ENCODE measurements at places on chromosomes 12 and 14. TPM values are rescaled to one million over a fixed set of nuclear protein-coding genes. Genes with fewer than 3 reads are reported as not detected.

- no peak for DNase-seq
These were observed 878.7 kb downstream of the DIO2 start for GRCh38 chr14:79332504-79333197.

DNA sequence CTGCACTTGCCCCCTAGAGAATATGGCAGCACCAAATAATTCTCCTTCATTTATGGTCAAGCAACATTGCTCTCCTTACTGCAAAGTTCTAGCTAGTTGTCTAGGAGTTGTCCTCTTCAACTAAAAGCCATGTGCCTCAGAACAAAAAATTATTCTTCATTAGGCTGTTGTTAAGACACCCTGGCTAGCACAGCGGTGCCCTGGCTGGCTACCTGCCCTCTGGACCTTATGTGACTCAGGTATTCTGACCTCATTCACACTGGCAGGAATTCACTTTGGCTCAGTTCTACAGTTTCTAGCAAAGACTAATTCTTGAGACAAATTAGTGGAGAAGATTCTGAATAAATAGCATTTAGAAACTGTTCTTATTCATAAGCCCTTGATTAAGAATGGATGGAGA is 224.4 kb upstream of the KRR1 start:
- DNase-seq: peak; percentile 42

DNA sequence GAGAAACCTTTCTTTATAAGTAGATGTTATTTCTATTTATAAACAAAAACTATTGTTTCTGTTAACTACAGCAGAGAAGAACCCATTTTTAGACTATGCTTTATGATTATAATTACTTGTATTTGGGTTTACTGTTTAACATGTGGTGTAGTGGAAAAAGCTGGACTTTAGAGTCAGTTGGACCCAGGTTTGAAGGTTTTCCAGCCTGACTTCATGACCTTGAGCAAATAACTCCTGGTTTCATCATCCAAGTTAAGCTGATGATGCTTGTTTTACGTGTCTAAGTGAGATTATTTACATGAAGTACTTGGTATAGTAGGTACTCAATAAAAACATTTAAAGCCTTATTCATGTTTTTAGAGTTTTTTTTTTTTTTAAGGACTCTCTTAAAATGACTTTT is 221.8 kb upstream of the ARHGAP5 start:
- no peak for DNase-seq

GRCh38 chr12:40632171-40632570 is 60.1 kb upstream of the CNTN1 start:
- no peak for DNase-seq

- DNase-seq: no peak
These were observed 13.9 kb upstream of the C12orf76 start for GRCh38 chr12:110062241-110062640.

DNA sequence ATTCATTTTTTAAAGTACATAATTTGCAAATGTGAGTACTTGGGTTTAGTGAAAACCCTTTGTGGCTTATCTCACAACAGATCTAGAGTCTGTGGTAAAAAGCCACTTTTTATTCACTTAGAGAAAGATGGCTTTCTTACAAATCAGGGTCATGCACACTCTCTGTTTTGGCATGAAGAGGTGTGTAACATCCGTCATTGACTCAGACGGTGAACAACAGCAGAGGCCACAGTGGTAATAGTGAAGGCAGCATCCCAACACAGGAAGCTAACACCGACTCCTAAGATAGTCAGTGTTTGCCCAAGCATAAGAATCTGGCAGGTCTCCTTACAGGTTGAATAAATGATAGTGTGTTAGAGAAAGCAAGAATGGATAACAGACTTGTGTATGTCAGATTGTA is 593.0 kb downstream of the SOX5 start:
- DNase-seq: no peak

DNA sequence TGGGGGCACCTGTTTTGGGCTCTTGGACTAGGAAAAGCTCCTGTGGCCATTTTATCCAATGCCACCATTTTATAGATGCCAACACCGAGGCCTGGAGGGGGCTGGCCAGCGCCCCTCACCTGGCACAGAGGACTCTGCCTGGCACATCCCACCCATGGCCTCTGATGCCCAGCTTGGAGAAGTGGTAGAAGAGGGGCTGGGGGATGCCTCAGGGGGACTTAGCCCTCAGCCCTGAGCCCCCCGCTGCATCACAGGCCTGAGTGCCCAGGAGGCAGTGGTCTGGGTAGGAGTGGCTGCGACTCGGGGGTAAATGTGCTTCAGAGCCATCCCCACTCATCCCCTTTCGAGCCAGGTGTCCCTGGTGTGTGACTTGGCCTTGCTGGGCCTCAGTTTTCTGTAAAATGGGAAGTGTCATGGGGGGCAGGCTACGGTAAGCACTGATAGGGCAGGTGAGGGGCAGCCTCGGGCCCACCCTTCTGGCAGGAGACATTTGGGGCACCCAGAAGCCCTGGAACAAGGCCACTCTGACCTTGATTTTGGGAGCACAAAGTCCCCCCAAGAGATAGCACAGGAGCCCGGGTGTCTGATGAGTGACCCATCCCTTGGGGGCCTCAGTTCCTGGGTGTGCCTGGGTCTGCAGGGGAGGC is 22.5 kb downstream of the SH2B3 start:
- no peak for DNase-seq

DNA sequence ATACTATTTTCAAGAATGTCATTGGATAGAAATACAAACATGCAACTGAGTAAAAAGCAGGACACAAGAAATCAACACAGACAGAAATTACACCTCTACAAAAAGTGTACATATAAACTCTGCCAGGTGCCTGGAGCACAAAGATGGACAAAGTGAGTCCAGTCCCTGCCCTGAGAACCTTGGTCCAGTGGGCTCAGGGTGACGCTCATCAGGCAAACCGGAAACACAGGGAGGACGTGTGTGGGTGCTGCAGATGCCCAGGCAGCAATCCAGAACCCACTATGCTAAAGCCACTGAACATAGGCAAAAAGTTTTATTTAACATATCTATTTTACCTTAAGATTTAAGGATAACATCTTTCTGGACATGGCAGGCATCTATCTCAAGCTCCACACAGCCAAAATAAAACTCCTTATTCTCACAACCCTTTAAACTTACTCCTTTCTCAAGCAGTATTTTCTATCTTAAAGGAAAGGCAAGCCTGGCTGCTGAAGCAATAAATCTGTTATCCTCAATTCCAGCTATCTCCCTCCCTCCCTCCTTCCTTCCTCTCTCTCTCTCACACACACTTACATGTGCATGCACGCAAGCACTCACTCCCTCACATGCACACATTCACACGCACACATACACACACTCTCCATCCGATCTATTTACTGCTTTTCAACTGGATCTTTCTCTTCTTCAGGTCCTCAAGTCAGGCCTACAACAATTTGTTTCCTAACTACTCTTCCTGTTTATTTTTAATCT is 10.2 kb downstream of the PPP1R13B start:
- no peak for DNase-seq

- DNase-seq: no peak
These were observed 8.0 kb downstream of the BAZ1A start for GRCh38 chr14:34867199-34867598.

- DNase-seq: peak; percentile 88
These were observed 132.9 kb downstream of the CEP83 start for GRCh38 chr12:94326727-94327126.

GRCh38 chr14:30290001-30290400 is 269.0 kb upstream of the G2E3 start:
- no peak for DNase-seq

GRCh38 chr12:72098622-72099021 is 160.0 kb downstream of the TPH2 start:
- DNase-seq: no peak

DNA sequence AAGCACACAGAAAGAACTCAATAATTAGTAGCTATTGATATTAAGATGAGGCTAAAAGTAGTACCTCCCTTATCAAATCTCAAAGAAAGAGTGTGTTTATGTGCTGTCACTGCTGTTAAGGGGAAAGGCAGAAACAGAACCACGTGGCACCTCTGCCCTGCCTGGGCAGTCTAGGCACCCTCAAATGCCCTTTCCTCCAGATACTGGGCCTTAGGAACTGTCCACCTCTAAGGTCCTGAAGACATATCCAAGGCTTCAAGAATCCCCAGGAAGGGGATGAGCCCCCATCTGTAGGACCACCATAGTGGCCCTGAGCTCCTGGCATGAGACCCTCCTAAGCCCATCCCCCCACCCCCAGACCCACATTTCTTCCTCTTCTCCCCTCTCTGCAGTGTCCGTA is 29.1 kb downstream of the NGB start:
- peak; percentile 9 for DNase-seq

- DNase-seq: no peak
These were observed 186.6 kb downstream of the CACNA1C start for GRCh38 chr12:2239381-2239871.

GRCh38 chr14:96148631-96149030 is 56.0 kb upstream of the BDKRB2 start:
- no peak for DNase-seq

DNA sequence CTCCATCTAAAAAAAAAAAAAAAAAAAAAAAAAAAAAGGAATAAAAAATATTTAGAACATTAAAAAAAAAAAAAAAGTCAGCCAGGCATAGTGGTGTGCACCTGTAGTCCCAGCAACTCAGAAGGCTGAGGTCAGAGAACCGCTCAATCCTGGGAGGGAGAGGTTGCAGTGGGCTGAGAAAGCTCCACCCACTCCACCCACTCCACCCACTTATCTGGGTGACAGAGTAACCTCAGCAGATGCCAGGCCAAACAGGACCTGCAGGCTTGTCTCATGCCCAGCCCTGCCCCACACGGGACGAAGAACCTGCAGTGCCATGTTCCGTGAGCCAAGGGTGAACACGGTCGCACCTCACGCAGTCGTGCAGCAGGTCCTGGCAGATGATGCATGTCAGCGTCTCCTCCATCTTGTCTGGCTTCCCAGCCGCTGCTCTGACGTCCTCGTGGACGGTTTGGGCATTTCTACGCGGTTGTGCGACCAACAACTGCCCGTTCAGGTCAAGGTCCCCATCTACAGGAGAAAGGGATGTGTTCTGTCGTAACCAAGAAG is 28.6 kb downstream of the CHFR start:
- DNase-seq: no peak

DNA sequence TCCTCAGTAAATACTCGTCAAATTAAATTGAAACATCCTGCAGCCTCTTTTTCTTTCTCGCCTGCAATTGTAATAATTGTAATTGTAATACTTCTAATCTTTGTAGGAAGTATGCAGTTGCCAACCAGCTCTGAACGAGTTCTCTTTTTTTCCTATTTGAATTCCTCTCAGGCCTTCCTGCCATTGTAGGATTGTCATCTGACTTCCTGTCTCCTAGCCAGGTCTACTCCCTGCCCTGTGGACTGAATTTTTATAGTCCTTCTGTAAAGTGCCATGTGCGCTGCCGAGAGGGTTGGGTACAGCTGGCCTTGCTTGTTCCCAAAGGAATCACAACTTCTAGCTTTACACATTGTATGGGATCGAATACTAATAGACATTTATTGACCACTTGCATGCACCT is 183.3 kb downstream of the SSPN start:
- DNase-seq: no peak

DNA sequence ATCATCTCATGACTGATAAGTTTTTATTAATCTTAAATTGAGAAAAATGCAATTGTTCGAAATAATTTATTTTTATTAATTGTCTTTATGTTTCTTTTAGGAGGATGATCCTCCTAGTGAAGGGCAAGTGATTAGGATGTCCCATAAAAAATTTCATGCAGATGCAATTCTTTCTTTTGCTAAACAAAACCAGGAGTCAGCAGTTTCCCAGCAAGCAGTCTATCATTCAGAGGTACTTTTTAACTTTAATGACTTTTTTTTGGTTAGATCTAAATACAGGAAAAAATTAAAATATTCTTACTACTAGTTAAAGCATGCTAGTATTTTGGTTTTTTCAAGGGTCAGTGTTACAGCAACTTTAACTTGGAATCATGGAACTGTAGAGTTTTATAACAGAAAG is 64.5 kb downstream of the KIAA0586 start:
- DNase-seq: no peak

DNA sequence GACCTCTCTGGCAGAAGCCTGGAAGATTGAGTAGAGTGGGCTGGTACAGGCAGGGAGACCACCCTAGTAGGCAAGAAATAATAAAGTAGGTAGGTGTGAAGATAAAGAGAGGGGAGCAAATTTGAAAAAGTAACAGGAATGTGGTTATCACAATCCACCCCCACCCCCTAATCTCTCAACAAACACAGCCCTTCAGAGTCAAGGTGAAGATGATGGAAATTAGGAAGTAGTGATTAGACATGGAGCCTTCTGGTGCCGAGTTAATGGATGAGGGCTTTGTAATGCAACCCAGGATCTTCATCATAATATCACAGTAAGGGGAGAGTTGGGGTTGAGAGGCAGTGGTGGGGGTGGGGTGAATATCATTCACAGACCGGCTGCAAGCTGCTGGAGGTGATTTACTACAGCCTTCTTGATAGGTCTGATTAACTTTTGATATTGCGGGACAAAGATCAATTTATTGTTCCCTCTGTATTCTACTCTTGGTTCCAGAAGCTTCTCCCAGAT is 29.2 kb upstream of the CRY1 start:
- no peak for DNase-seq

DNA sequence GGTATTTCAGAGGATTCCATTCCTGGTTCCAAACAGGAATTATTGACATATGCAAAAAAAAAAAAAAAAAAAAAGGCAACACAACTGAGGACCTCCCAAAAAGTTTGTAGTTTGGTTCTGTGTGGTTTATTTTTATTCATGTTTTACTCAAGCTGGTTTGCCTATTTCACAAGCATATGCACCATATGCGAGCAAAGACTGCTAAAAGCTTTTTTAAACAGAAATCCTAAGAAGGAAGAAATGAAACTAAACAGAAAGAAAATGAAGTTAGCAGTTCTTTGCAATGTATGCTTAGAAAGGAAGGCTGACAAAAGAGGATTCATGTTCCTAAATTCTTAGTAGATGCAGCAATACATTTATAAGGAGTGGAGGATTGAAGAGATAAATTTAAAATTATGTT is 487.6 kb upstream of the FLRT2 start:
- DNase-seq: no peak

DNA sequence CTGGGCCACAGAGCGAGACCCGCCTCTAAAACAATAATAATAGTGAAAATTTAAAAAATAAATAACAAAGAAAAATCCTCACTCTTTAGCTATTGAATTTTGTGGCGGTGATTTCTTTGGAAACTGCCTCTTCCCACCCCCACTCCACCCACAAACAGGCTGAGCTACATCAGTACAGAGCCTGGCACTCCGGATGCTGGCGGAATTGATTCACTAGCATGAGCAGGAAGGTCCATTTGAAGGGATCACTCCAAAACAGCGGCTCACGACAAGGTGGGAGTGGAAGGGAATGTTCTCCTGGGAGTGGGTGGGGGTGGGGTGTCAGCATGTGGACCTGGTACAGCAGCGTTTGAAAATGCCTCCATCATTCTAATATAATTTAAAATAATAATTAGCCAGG is 26.1 kb downstream of the CCDC177 start:
- DNase-seq: no peak

RD3L gene
- total RNA-seq: not detected

IL22 gene
- total RNA-seq: not detected

ANKLE2 gene
- 69.6 TPM for total RNA-seq

MYH7 gene
- not detected for total RNA-seq

PARPBP gene
- 10.1 TPM for total RNA-seq

TAC3 gene
- not detected for total RNA-seq

CLEC14A gene
- total RNA-seq: not detected

PRKD1 gene
- total RNA-seq: 21.0 TPM

DPPA3 gene
- not detected for total RNA-seq

NELL2 gene
- total RNA-seq: not detected
